IMR-90 (cell line): ENCODE measurements at places on chromosomes 1 and 21. TPM values are rescaled to one million over a fixed set of nuclear protein-coding genes. Genes with fewer than 3 reads are reported as not detected.

GRCh38 chr1:24619376-24619775, 23.7 kb upstream of the SRRM1 start:
- no peak for DNase-seq

The TRIM67 gene
- not detected in 2 replicates for total RNA-seq

DNA sequence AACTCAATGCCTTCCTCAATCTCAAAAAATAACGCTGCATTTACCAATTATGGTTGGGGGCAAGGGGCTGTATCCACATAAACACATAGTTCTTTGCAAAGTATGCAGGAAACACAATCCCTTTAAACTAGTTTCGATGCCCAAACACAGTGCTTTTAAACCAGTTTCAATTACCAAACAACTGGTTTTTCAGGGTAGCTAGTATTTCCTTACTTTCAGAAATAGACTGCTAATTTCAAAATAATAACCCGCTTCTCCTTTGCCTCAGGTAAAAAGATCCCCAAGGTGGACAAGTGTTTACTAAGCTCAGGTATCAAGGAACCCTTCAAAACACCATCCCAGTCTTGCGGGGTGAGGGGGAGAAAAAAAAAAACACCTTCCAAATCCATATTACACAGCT, 2.8 kb downstream of the SIPA1L2 start:
- DNase-seq, result no peak

GRCh38 chr1:209648931-209649776, 3.1 kb downstream of the LAMB3 start:
- DNase-seq, result peak; percentile 96

DNA sequence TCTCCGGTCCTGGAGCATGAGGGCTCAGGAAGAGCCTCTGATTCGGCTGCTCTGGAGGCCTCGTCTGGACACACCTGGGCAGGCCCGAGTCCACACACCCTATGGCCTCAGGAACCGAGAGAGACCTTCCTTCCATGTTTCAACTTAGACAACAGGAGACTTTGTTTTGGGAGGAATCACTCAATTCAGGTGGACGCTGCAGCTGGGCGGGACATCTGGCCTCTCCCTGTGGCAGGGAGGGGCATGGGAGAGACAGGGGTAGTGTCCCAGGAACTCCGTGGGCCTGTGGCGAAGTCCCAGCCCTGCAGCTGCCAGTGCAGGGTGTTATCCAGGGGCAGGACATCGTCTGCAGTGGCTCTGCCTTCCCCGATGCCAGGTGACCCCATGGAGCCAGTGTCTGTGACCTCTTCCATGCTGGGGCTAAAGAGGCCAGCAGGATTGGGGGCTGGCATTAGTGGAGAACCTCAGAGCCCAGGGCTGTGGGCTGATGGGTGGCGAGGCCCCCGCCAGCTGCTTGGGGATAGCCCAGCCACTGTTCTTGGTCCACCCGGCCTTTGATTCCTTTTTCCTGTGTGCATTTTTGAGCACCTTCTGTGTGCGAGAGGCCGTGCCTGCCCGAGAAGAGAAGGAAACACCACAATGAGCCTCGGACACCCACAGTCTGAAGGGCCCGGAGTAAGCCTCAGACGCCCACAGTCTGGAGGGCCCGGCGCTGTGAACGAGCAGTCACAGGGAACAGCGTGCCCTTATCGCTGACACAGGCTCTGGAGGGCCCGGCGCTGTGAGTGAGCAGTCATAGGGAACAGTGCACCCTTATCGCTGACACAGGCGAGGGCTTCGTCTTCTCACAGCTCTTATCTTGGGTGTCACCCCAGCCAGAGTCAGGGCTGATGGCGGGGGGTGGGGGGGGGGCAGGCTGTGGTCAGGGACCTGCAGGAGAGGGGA, 6.2 kb downstream of the COL18A1 start:
- no peak for DNase-seq

The LYPD8 gene
- not detected in 2 replicates for total RNA-seq
